ENCODE measurements at places on chromosomes 13 and 19.

GRCh38 chr19:36950335-36951119 lies 34.4 kb downstream of the ZNF568 start:
- no peak for DNase-seq

GRCh38 chr19:49057636-49058234 lies at the start of gene CGB7:
CGB7 (minus strand) TSS chr19:49057749; CDS start chr19:49055375, 2,374 bp downstream.
- DNase-seq: peak; percentile 34

DNA sequence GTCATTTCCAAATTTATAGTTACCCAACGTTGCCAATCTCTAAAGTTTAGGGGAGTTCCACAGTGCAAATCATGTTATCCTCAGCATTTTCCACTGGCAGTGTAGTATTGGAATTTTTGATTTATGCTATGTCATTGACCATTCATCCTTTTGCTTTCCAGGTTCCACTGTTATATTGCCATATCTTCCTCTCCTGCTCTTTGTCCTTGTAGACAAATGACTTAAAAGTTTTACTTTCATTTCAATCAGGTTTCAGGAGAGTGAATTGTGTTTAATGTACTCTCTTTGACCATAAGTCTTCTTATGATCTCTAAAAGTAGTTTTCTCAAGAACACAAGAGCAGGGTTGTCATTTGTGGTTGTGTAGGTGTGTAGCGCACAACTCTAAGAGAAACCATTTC lies 274.6 kb downstream of the COG6 start:
- DNase-seq: no peak

GRCh38 chr13:32047793-32048192 lies 16.2 kb downstream of the FRY start:
- no peak for DNase-seq

- DNase-seq: no peak
These were observed 58.3 kb upstream of the MRI1 start for GRCh38 chr19:13705928-13706447.

GRCh38 chr13:39269411-39269810 lies 231.2 kb downstream of the NHLRC3 start:
- DNase-seq: no peak

DNA sequence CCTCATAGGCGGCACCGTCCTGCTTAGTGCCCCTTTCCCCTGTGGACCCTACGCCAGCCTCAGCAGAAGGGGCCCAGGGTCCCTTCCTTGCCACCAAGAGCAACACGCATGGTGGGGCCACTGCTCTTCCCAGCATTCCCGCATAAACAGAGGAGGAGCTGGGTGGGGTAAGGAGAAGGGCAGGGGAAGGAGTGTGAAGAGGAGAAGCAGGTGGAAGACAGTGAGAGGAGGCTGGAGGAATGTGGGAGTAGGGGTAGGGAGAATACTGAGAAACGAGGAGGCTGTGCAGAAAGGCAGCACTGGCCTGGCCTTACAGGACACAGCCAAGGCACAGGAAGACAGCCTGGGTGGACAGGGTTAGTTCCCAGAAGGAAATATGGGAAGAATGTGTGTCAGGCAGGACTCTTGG lies 43.9 kb downstream of the ZNF331 start:
- no peak for DNase-seq

DNA sequence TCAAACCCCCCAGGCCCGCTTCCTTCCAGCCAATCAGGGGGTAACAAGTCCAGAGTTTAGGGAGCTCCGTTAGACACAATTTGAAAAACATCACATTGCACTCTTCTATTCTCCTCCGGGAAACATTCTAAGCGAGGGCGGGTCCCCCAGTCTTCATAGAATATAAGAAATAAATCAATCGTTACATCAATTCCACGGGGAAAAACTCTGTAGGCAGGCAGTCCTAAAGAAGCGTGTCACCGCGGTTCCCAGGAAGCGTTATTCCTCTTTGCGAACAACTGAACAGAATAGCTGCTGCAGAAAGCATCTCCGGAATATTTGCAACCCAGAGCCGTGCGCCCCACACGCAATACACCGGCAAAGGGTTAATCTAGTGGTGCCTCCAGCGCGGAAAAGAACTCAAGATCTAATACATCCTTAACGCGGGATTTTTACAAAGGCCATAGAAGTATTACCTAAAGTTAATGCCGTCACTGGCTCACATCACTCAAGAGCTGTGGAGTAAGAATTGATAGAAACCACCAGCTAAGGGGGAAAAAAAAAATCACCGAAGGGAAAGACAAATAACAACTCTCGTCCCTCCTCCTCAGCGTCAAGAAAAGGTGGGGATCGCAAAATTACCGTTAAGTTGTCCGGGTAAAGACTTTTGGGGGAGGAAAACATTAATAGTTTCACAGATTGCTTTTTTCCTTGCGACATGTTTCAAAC lies 65.1 kb downstream of the KCNRG start:
- no peak for DNase-seq

All from renal cortical epithelial cell (primary cell).